ENCODE measurements at places on chromosomes 5 and 9.
A peak's percentile ranks its signal among the peaks of the same experiment; 100 is the strongest.

GRCh38 chr5:43042176-43042625 lies 2.1 kb upstream of the ANXA2R start:
- DNase-seq, result peak; percentile 87

DNA sequence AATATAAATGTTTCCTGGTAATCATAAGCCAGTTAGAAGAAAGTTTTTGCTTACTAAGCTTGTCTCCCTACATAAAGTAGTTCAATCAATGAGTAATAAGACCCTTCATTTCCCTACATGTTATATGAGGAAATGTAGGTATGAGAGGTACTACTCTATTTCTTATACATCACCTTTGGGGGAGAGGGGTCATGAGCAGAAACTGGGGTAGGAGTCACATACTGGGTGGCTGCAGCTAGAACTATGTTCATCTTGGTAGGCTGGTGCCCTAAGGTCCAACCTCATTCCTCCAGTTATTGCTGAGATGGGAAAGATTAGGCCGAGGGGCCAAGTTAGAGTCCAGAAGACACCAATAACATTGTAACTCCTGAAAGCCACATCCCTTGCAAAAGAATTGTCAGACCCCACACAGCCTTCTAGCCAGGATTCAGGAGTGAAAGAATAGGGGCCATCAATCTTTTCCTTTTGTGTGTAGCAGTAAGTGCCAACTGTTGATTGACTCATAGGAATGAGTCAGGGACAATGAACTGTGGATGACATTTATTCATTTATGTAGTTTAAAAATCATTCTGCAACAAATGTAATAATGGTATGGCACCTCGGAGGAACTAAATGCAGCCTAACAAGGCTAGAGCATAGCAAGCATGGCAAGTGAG lies 21.6 kb upstream of the SREK1 start:
- no peak for DNase-seq

DNA sequence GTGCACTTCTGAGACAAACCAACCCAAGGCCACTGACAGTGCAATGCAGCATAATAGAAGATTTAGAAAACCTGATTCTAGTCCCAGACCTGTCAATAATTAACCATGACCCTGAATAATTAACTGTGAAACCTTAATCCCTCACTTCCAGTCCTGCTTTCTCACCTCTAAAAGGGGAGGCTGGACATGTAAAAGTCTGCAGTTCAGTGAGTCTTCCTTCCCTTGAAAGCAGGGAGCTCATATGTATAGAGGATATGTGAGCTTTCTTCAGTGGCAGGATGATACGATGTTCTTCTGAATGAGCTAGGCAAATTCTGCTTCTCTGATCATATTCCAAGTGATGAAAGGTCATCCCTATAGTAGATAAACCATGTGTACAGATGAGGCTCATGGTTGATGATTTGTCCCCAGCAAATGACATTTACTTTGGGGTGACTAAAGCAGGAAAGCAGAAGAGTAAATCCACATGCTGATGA lies 2.9 kb downstream of the KCNV2 start:
- no peak for DNase-seq

DNA sequence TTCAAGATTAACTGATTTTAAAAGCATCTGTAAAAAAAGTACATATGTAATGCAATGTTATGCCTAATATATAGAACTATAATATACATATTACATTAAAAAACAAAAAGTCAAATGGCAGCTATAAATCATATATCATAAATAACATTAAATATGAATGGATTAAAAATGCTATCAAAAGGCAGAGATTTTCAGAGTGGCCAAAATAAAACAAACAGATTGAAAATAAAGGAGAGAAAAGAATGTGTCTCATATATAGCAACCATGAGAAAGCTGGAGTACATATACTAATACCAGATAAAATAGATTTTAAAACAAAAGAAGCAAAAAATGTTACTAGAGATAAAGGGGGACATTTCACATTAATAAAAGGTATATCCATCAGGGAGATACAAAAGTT lies 38.5 kb downstream of the S1PR3 start:
- DNase-seq, result no peak

DNA sequence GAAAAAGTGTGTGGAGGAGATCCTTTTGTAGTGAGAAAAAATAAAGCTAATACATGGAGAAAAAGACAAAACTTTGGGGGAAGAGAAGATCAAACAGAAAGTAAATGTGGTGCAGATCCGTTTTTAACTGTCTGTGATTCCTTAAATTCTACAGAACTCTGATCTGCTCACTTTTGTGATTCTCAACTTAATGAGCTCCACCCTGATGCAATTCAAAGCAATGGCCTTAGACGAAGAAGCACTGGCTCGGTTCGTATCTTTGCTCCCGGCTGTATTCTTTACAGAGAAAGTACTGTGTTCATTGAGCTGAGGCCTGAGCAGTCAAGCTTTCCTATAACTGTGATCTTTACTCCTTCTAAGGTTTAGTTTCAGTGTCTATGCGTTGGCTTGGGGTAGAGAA lies 453.4 kb downstream of the DMAC1 start:
- DNase-seq, result no peak

DNA sequence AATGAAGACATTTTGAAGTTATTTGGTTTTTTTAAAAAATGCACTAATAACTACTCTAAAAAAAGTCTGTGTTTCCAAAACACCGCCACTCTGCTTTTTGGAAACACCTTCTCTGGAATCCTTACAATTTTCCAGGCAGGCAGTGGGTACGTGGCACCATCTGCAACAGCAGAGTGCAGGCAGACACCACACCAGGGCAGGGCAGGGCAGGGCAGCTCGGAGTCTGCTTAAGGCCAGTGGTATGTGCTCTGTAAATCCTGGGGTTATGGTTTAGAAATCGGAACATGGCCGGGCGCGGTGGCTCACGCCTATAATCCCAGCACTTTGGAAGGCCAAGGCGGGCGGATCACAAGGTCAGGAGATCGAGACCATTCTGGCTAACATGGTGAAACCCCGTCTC lies 97.6 kb downstream of the TLE1 start:
- DNase-seq, result no peak

GRCh38 chr9:77808751-77809081 lies 160.6 kb upstream of the GNA14 start:
- no peak for DNase-seq

- DNase-seq, result no peak
These were observed at the start of gene ARSB for GRCh38 chr5:78985116-78985724. TSS of gene ARSB (minus strand) at chr5:78985310. CDS start at chr5:78985248, 62 bp downstream.

DNA sequence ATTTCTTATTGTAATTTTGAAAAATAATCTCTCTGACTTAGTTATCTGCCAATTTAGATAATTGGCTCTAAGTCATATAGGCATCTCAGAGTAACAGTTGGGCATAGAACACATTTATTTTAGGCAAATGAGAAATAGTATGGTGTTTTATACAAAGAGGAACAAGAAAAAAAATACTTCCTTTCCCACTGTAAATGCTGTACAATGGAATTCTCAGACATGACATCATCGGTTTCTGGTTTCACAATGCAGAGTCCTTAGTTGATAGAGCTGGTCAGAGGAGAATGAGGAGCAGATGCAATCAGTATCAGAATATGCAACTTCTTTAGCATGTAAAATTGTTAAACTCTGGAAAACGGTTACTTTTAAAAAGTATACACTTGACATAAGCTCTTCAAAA lies 49.4 kb downstream of the PLK2 start:
- DNase-seq, result peak; percentile 71

GRCh38 chr5:93602241-93603077 lies 19.4 kb downstream of the NR2F1 start:
- no peak for DNase-seq

DNA sequence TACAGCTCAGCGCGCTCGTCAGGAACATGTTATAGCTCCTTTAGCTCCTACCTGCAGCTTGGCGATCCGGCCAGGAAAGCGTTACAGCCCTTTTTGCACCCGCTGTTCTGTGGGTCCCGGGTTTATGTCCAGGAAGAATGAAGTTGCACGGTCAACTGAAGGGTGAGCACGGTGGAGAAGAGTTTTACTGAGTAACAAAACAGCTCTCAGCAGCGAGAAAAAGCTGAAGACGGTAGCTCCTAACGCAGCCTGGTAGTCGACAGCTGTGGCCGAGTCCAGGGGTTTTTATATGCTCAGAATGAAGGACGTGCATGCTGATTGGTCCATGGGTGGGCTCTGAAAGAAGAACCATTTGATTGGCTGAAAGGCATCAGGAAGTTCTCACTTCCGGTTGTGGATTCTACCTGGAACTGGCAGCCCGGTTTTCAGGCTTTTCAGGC lies 1830.1 kb upstream of the NUDT12 start:
- DNase-seq, result no peak

GRCh38 chr9:115106001-115106400 lies 12.0 kb downstream of the TNC start:
- DNase-seq, result peak; percentile 60

- DNase-seq, result peak; percentile 55
These were observed 111.1 kb upstream of the FBXL7 start for GRCh38 chr5:15388866-15389265.

GRCh38 chr9:84939774-84940173 lies 270.2 kb downstream of the NTRK2 start:
- no peak for DNase-seq

Data from stomach (tissue), 19 donors.